ENCODE measurements at places on chromosomes 16 and 17.

- DNase-seq, result no peak
Measured at GRCh38 chr16:306911-307370, 24.0 kb downstream of the PDIA2 start.

DNA sequence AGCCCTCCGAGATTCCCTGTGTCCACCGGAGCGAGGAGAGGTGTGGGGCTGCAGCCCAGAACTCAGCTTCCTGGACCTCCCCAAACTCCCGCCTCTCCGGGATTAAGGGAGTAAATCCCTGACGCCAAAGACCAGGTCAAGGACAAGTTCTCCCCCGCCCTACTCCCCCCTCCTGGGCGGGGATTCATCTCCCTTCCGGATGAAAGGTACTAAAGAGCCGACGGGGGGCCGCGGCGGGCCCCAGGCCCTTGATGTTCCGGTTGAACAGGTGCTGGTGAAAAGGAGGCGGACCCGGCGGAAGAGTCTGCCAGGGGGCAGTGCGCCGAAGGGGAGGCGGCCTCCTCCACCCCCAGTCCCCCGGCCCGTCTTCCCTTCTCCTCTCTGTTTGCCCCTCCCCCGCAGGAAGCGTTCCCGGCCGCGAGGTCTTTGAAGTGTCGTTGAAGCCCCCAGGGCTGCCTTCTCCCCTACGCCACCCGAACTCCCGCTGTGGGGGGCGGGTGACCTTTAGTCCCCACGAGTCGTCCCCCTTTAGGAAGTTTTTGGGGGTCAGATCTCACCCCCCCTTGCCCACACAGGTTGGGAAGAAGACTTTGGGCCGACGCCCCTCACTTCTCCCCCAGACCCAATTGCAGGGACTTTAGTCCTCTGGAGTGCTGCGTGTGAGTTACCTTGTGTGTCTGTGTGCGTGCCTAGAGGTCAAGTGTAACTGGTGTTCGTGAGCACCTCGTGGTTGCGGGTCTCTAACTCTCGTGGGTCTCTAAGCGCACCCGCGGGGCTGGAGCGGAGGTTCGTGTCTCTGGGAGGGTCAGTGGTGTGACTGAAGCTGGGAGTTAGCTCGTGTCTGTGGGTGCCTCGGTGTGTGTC, 1.1 kb upstream of the MLLT6 start:
- peak; percentile 43 for DNase-seq

GRCh38 chr16:77211880-77212740, 12.9 kb downstream of the SYCE1L start:
- peak; percentile 59 for DNase-seq

DNA sequence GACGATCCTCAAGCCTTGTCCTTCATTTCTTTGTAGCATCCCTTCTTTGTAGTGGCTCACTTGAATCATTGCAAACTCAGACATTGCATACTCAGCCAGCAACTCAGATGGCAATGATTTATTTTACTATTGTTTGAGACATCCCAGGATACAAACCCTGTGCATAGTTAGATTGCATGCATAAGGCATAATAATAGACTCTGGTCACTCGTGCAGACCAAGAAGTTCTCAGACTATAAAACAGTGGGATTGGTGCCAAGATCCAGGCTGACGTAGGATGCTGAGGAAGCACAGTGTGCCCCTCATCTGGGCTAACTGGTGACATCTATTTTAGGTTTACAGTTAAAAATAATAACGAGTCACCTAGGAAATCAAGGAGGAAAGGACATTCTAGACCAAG, 142.3 kb downstream of the PMP22 start:
- DNase-seq, result no peak

DNA sequence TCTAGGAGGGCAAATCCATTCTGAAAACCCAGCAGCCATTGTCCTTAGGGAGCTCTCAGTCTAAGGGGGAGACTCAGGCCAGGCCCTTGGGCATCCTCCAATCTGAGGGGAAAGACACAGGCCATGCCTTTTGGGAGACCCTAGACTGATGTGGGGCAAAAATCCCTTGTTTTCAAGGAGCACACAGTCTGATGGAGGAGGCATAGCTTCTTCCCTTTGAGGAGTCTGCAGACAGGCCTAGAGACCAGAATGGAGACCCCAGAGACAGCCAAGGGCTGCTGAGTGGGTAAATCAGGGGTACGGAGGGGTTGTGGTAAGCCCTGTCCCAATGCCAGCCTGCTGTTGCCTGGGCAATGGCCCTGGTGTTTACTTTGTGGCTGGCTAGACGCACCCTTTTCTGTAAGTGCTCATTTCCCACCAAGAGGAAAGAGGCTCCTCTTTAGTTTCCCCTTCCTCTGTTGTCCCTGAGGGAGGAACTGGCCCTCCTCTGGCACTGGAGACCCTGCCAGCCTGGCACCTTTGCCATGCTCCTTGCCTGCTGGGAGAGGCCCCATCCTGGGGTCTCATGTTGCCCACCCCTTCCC, 19.3 kb downstream of the ARHGAP23 start:
- no peak for DNase-seq

GRCh38 chr17:55654821-55655220, 67.8 kb downstream of the TMEM100 start:
- no peak for DNase-seq

DNA sequence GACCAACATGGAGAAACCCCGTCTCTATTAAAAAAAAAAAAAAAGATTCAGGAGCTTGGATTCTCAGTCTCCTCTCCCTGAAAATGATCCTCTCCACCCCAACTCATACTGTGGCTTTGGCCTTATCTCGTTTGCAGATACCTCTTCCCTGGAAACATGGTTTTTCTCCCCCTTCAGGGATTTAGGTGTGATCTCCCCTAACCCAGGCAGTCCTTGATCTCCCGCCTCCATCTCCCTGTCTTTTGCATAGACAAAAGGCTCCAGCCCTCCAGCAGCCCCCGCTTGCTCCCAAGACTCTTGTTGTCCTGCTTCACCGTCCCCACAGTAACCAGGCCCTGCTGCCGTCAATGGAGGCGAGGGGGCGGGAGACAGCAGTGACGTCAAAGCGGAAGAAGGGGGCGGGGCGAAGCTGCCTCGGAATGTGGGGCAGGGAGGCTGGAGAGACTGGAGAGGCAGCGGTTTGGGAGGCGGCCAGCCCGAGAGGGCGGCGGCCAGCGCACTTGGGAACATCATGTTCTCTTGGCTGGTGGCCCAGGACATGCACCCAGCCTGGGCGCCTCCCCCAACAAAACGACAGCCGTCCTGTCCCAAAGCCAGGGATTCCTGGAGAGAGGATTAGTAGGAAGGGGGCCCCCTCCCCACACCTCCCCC, 1.9 kb upstream of the PER1 start:
- peak; percentile 97 for DNase-seq

DNA sequence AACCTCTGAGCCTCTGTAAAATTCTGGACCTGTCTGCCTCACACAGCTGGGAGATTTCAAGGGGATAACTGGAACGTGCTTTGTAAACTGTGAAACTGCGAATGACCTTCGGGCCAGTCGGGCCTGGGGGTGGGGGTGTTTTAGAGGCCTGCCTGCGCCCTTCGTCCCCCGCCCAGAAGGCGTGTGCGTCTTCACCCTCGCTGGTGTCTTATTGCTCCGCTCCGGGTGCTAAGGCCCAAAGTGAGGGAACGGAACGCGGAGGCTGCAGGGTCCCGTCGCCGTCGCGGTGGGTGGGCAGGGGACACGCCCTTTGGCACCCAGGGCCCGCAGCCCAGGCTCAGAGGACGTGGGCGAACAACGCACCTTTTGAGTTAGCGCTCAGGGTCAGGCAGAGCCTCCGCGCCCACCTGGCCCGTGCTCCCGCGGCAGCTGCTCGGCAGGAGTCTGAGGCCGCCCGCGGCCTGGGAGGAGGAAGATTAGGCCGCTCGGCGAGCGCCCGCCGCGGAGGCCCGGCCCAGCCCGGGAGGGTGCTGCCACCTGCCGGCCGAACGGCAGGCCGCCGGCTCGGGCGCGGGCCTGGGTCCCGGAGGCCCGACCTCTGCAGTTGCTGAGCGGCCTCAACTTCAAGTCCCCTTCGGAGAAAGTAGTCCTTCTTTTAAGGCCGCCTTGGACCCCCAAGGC, 29.7 kb downstream of the DCAKD start:
- peak; percentile 65 for DNase-seq

GRCh38 chr17:13030459-13031300, 12.9 kb upstream of the ELAC2 start:
- DNase-seq, result peak; percentile 67

GRCh38 chr17:8606401-8606800, 24.1 kb downstream of the MYH10 start:
- no peak for DNase-seq

DNA sequence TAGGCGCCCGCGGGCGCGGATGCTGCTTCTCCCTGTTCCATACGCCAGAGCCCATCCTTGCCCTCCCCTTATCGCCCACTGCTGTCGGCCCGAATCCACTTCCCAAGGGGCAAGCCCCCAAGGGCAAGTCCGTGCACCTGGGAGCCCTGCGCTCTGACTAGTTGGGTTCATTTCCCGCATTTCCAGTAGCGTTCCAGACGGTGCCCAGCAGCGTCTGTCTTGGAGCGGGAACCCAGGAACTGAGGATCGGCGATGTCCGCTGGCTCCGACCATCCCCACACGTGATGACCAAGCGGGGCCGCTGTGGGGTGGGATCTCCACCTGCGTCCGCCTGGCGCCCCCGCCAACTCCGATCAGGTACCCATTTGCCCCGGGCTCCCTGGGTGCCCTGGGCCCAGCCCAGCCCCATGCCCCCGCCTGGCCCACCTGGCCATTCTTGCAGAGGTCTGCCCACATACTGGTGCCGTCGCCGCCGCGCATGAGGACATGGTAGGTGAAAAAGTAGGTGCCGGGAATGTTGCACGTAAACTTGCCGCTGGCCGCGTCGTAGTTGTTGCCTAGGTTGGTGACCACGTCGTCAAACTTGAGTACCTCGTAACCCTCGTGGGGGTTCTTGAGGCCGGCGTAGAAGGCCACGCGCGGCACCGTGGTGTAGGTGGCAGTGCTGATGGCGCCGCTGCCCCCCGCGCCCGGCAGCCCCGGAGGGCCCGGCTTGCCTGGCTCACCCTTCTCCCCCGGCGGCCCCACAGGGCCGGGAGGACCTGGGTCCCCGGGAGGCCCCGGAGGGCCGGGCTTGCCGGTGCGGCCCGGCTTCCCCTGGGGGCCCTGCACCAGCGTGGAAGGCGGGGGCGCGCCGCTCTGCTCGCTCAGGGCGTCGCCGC, 837 bp downstream of the C1QL1 start:
- DNase-seq, result no peak

GRCh38 chr17:66965801-66966262, 1.3 kb downstream of the CACNG4 start:
- no peak for DNase-seq

GRCh38 chr17:56833057-56833808, 487 bp downstream of the C17orf67 start:
- DNase-seq, result peak; percentile 32

DNA sequence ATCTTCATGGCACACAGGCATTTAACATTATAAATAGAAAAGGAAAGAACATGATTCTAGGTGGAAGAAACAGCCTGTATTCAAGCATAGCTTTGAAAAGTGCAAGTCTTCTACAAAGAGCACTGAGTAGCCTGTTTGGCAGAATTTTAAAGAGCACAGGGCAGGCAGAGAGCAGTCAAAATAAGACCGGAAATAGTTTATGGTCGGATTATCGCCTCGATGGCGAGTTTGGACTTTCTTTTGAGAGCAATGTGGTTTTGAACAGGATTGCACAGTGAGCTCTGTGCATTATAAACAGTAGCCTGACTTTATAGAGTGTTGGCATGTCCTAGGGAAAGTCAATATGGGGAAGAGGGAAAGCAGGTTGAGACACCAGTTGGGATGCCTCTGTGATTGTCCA, 6.2 kb upstream of the TMEM100 start:
- DNase-seq, result no peak

- DNase-seq, result no peak
Measured at GRCh38 chr17:9236286-9237052, 215.2 kb downstream of the NTN1 start.

DNA sequence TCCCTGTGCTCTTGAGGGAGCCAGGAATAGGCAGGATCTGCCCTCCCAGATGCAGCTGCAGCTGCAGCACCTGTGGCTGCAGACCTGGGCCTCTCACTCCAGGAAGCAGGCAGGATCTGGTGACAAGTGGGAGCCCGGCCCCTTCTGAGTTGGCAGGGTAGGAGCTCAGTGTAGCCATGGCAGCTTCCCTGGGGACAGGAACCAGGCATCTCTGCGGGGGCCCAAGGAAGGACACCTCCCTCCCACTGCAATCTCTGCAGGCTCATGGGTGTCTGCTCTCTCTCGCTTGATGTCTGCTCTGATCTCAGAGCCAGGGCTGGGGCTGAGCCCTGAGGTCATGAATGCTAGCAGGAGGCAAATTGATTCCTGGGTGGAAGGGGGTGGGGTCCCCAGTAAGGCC, 592.5 kb upstream of the CA10 start:
- no peak for DNase-seq

- DNase-seq, result no peak
Measured at GRCh38 chr17:2083613-2084035, 28.7 kb downstream of the HIC1 start.

- no peak for DNase-seq
Measured at GRCh38 chr17:82355770-82356427, 3.1 kb upstream of the TEX19 start.

- DNase-seq, result no peak
Measured at GRCh38 chr17:962670-963069, 16.9 kb downstream of the NXN start.

DNA sequence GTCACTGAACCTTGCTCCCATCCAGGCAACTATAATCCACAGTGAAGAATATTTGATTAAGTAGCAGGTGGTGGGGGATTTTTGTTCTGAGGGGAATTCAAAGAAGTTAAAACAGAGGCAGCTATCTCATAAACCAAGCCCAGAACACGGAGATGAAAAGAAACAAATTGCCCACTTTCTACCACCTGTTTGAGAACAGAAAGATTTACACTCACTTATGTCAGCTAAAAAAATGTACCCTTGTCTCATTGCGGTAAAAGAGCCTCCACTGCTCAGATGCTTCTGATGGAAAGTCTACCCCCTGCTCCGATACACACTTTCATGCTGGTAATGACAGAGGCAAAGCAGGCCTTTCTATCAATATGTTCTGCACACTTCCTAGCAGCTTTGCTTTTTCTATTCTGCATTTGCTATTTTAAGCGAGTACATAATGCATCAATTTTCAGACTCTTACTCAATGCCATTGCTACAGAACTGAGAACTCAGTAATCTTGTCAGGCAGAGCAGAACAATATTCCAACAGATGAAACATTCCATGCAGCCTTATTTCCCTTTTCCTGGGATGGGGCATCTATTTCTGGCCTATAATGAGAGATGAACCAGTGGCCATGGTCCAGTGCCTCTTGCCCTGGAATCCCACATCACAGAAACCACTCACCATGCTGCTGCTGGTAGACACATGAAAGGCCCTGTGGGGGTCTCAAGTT, 29.0 kb downstream of the CDK5R1 start:
- no peak for DNase-seq

- DNase-seq, result no peak
Measured at GRCh38 chr17:8140065-8141029, 11.9 kb downstream of the PER1 start.
